RWPE1 (cell line): ENCODE measurements at places on chromosomes 6 and 20.

DNA sequence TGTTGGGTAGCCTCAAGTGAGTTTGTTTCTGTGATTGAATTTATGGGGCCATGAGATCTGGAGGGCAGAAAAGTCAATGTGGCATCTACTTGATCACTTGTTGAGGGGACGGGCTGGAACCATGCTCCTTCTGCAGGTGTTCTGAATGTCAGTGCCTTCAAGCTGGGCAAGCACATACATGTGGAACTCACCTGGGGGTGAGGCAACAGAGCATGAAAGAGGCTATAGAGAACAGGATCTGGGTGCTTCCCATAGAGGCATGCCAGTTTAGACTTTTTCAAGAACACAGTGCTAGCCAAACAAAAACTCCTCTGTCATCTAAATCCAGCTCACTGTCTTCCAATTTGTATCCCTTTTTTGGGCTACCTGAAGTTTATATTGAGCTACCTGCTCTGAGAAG is 77.8 kb upstream of the SLC35B3 start:
- no peak for DNase-seq

DNA sequence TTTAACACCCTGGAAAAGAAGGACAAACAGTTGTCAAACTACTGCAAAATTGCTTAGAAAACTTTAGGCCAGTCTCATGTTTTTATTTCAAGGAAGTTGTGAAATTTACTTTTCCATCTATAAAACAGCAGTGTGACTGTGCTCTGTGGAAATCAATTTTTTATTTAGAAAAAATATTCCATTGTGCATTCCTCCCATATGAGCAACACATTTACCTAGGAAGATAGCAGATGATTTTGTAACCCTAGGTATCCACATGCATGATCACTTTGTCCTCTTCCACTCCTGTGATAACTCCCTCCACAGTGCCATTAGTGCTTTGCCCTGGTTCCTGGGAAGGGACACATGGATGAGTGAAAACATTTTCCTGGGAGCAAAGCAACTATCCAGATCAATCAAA is 70.0 kb upstream of the SHLD1 start:
- peak; percentile 31 for DNase-seq

DNA sequence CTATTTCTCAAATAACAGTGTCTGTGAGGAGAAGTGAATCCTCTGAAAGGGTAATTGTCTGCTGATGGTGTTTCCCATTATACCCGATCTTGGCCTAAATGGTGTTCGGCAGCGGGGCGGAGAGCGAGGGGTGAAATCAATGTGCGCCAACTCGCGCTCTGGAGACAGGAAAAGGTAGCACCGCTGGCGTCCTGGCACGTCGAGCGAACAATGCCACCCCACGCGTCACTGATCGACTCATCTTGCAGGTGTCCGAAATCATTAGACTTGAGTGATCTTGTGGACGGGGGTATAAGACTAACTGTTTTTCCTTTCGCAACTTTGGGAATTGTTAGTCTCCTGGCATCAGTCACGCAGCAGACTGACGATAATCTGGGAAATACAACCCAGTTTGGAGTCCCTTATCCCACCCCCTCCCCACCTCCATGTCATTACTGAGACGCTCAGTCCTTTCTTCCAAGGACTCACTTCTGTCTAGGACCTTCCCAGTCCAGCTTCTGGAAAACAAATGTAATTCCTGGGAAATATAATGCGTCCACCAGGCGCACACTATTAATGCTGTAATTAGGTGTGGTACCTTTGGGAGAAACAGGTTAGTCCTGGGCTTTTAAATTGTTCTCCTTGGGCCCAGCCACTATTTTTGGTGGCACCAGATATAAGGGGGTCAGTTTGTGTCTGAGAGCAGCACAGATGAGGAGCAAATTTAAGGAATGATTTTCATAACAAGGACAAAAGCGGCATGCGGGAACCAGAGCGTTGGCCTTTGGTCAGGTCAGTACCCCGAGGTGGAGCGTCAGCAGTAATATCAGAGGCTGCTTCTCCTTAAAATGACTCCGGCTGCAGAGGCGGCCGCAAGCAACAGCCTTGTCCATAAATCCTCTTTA is 2.3 kb downstream of the LINC00237 start:
- no peak for DNase-seq

GRCh38 chr6:10528158-10528981 is 7.2 kb downstream of the GCNT2 start:
- peak; percentile 19 for DNase-seq

- DNase-seq: no peak
Measured at GRCh38 chr20:43731927-43732326, 5.1 kb upstream of the GTSF1L start.

DNA sequence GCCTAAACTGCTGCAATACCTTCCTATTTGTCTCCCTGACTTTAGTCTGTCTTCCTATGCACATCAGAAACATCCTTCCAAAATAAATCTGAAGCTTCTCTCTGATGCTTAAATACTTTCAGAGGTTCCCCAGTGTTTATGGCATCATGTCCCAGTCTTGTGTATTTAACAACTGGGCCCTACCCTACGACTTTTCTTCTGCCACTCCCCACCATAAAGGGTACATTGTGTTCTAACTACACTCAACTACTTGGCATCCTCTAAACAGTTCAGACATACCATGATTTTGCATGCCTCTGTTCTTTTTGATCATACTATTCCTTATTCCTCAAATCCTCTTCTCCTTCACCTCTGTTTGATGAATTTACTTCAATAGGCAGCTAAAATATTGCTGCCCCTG is 143.0 kb upstream of the KCNK16 start:
- DNase-seq: no peak

DNA sequence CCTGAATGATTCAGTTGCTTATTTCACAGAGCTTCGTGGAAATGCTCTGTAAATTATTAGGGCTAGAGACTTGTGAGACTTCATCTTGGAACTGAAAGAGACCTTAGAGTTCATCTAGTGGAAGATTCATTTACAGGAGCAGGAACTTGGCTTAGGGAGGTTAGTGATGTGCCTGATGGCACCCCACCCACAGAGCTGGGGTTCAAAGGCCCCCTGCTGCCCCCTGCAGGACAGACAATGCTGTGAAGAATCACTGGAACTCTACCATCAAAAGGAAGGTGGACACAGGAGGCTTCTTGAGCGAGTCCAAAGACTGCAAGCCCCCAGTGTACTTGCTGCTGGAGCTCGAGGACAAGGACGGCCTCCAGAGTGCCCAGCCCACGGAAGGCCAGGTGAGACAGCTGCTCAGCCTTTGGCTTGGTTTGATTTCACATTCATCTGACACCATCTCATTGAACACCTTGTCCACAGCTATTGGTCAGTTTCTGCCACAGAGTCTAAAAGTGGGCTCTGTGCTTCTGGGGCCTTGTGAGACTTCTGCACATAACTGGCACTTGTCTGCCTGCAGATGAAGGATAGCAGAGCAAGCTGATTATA is 25.1 kb downstream of the MYBL2 start:
- DNase-seq: peak; percentile 68

DNA sequence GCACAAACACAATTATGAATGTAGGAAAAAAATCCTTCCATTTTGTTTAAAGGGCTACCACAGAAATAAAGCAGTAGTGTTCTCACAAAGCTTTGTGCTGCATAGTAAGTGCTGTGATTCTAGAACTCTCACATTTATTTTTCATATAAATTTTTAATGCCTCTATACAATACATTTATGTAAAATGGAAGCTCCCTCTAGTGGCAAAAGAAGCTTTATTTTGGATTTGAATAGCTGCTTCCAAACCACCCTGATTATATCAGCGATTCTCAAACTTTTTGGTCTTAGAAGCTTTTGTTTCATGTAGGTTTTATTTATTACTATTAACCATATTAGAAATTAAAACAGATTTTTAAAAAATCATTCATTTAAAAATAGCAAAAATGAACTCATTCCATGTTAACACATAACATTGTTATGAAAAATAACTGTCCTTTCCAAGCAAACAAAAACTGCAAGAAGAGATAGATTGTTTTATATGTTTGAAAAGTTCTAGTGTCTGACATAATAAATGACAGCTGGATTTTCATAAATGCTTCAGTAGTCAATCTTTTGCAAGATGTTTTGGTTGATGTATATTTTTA is 38.4 kb downstream of the HS3ST5 start:
- DNase-seq: no peak

- DNase-seq: no peak
Measured at GRCh38 chr6:1669996-1670395, 60.3 kb downstream of the FOXC1 start.

DNA sequence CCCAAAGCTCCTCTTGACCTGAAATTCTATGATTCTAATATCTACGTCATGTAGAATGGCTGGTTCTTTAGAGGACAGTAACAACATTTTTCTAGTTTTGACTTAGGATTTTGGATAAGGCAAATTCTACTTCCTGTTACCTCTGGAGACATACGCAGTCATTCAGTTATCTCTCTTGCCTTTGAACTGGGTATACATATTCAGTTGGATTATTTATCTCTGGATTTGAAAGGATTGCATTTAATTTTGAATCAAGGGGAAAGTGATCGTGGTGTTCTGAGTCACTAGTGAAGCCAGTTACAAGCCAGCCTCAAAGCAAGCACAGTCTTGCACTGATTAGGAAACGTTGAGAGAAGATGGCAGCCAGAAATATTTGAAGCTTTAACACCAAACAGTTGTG is 35.3 kb upstream of the BCAS1 start:
- peak; percentile 80 for DNase-seq

DNA sequence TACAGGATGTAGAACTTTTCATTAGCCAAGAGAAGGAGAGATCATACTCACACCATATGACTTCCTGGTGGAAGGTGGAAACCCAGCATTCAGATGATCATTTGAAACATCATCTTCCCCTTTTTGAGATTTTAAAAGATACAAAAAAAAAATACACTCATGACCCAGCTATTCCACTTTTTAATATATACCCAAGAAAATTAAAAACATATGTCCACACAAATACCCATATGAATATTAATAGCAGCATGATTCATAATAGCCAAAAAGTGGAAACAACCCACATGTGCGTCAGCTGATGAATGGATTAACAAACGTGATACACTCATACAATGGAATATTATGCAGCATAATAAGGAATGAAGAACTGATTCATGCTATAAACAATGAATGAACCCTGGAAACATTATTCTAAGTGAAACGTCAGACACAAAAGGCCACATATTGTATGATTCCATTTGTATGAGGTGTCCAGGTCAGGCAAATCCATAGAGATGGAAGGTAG is 130.0 kb upstream of the SGK1 start:
- peak; percentile 30 for DNase-seq

DNA sequence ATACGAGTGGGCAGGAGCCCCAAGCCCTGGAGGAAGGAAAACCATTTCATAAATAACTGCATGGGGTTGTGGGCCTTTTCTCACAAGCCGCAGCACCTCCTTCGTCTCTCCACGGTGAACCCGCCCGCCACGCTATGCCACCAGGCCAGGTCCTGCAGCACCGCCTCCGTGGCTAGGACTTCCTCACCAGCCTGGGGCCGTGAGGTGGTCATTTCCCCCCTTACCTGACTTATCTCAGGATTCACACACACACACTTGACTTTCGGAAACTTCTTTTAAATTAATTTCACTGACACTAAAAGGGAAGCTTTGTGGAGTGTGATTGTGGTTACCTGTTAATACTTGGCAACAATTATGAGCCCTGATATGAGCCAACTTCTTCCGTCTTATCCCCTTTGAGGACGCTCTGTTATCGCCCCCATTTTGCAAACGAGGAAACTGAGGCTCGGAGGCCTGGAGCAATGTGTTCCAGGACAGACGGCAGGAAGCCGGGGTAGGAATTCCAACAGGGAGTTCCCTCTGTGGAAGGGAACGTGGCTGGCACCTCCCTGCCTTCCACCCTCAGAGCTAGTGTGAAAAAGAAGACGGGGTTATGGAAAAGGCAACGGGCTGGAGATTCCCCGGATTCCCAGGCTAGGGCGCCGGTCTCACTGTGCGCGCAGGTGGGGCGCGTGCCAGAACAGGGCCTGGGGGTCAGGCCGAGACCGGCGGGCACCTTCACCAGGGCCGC is 817 bp upstream of the SLCO4A1 start:
- DNase-seq: peak; percentile 66

GRCh38 chr20:37490663-37491350 is 30.2 kb upstream of the NNAT start:
- DNase-seq: no peak

GRCh38 chr6:165969184-165969583 is 198.5 kb downstream of the TBXT start:
- DNase-seq: no peak

- DNase-seq: no peak
Measured at GRCh38 chr20:31764641-31765305, 25.7 kb downstream of the TPX2 start.

GRCh38 chr6:14919038-14919670 is 326.7 kb upstream of the JARID2 start:
- DNase-seq: no peak
